ENCODE measurements at places on chromosomes 13 and 19.

- no peak for DNase-seq
These were observed 79.9 kb downstream of the MRPL57 start for GRCh38 chr13:21256351-21256761.

GRCh38 chr13:77728265-77729125 lies 31.0 kb downstream of the SLAIN1 start:
- DNase-seq: no peak

- no peak for DNase-seq
These were observed 839 bp downstream of the COG6 start for GRCh38 chr13:39656325-39656677.

GRCh38 chr19:6925801-6926751 lies 38.7 kb downstream of the ADGRE1 start:
- no peak for DNase-seq

DNA sequence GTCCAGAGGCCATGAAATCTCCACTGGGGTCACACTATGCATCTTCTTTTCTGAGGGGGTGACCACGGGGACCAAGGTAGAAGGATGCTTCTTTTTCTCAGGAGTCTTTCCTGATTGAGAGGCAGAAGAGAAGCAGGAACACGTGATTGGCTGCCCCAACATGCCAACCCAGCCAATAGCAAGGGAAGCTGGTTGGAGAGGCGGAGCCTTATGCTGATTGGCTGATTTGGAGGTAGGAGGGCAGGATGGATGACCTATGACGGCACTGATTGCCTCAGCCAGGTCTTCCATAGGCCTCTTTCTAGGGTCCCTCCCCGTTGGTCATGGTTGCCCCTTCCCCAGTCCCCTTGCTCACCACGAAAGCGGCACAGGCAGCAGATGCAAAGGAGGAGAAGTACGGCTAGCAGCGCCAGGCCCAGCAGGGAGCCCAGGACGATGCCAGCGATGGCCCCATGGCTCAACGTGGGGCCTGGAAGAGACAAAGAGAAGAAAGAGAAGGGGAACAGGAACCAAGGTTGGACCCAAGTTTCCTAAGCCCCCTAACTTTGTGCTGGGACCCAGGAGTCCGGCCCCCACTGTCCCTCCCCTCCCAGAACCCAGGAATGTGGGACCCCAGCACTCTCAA lies 8.0 kb downstream of the VSIG10L start:
- no peak for DNase-seq

Data from fibroblast of gingiva (primary cell).